ENCODE measurements at places on chromosomes 11 and 22.
A peak's percentile ranks its signal among the peaks of the same experiment; 100 is the strongest.

GRCh38 chr11:94623120-94623735, 56.1 kb downstream of the PIWIL4 start:
- DNase-seq: peak; percentile 75

- peak; percentile 11 for DNase-seq
Measured at GRCh38 chr11:67119585-67120391, 725 bp downstream of the KDM2A start.

GRCh38 chr11:69022260-69022659, 9.2 kb upstream of the MRGPRF start:
- DNase-seq: no peak

DNA sequence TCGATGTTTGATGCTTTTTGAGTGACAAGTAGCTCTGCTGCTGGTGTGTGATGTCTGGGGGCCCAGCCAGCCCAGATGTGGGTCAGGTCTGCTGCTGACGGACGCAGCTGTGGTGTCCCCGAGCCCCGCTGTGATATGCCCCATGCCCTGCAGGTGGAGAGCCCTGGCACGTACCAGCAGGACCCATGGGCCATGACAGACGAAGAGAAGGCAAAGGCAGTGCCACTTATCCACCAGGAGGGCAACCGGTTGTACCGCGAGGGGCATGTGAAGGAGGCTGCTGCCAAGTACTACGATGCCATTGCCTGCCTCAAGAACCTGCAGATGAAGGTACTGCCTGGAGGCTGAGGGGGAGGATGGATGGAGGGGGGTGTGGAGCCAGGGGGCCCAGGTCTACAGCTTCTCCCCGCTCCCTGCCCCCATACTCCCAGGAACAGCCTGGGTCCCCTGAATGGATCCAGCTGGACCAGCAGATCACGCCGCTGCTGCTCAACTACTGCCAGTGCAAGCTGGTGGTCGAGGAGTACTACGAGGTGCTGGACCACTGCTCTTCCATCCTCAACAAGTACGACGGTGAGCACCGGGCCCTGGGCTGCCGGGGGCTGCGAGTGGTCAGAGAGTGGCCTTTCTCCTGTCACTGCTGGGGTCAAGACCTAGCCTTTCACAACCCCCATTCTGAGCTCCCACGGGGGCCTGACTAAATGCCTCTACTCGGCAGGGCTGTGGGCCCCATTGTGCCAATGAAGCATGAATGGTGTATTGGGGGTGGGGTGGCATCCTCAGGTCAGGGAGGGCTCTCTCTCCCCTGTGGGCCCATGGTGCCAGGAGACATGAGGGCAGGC, 7.3 kb downstream of the AIP start:
- DNase-seq: no peak

- no peak for DNase-seq
Measured at GRCh38 chr11:16722581-16723344, 15.7 kb upstream of the C11orf58 start.

DNA sequence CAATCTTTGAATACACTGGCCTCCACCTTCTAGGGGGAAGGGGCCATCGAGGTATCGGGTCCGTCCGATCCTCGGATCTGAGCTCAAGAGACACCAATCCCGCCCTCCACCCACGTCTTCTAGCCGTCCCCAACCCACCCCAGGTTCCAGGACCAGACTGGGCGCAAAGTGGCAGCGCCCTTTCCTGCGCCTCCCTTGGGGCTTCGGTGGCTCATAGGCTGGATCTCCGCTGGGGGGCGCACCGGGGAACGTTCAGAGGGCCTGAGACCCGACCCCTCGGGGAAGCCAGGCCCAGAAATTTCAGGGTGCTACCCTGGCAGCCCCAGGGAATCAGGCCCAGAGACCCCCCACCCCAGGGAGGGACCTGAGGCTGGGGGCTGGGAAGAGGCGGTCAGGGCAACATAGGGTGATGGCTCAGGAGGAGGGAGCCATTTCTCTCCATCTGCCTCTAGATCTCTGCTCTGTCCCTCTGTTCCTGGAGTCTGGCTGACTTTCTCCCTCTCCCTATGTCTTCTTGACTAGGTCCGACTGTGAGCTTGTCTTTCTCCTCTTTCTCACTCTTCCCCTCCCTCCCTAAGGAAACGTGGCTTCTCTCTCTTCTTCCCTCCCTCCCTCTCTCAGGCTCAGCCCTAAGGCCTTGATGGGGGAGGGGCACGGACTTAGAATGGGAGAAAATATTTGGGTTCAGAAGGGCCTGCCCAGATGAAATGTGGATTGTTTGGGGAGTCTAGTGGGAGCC, 1.1 kb downstream of the CREB3L1 start:
- DNase-seq: no peak

DNA sequence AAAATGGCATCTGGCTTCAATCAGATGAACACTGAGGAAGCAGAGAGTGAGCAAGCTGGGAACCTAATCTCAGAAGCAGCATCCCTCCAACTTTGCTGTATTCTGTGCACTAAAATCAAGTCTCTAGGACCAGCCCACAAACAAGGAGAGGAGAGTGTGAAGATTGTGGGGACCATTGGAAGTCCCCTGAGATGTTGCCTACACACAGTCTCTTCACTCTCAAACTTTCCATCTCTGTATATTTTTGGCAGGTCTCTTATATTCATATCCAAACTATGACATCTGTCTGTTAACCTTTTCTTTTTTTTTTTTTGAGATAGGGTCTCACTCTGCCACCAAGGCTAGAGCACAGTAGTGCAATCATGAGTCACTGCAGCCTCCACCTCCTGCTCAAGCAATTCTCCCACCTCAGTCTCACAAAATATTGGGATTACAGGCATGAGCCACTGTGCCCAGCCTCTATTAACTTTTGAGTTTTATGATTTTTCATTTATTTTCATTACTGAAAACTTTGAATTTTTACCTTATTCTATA, 1096.4 kb downstream of the TBC1D22A start:
- DNase-seq: no peak

DNA sequence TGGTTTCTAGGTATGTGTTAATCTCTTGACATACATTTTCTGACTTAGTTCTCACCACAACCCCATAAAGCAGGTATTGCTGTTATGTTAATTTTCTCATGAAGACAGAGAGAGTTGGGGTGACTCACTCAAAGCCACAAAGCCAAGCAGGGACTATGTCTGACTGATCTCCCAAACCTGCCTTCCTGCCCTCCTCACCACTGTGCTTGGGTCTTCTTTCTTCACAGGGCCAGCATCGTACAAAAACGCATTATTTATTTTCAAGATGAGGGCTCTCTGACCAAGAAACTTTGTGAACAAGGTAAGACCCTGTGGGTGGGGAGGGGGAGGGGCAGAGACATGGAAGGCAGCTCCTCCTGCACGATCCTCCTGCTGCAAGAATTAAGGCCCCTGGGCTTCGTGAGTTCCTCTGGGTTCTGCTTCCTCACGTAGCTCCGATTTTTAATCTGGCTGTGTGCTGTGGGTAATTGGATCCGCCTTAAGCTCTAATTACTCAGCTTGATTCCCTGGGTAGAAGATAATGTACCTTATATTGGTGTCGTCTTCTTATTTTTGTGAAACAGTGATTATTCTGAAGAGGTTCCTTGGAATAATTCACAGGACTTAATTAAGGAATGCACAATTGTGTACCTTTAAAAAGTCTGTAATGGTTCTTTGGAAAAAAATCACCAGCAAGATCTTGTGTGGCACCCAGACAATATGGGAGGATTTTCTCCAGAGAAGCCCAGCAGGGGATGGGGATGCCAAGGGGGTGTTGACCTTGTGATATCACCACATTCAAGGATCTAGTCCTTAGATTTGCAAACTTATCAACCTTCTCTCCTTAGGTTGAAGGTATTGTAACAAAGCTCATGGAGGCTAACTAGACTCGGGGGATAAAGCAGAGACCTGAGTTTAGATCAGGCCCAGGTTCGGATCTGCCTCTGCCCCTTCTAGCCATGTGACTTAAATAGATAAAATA, 112.9 kb downstream of the SPON1 start:
- DNase-seq: no peak

- DNase-seq: no peak
Measured at GRCh38 chr11:13924801-13925327, 37.7 kb upstream of the SPON1 start.

All from neuronal stem cell (in vitro differentiated cells).